MM.1S (cell line): ENCODE measurements at places on chromosomes 12 and 14.
A peak's percentile ranks its signal among the peaks of the same experiment; 100 is the strongest.

- peak; percentile 29 for DNase-seq
Measured at GRCh38 chr12:124566997-124567672, at the start of gene NCOR2. Gene NCOR2, minus strand, starts transcription at chr12:124567612. Its CDS starts 72,361 bp downstream, at chr12:124495251.

GRCh38 chr14:59188461-59189090 is at the start of gene DAAM1:
Gene DAAM1, plus strand, starts transcription at chr14:59188667. Its CDS starts 74,811 bp downstream, at chr14:59263478.
- peak; percentile 95 for DNase-seq

GRCh38 chr12:79547735-79548609 is 142.8 kb downstream of the PAWR start:
- DNase-seq: peak; percentile 35

DNA sequence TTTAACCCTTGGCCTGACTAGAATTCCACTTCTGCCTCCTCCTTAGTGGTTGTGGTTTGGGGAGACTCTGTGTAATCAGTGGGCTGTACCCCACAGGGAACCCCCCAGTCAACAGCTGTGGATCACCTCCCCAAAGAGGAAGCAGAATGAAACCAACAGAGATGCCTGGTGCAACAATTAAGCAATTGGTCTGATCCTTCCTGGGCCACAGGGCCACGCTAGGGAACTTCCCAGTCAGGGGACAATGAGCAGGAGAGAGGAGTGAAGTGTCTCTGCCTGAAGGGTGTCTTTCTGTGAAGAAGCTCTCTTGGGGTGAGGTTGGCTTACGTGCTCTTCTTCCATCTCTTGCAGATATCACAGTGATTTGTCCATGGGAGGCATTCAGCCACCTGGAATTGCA is 8.2 kb downstream of the PDE6H start:
- no peak for DNase-seq

DNA sequence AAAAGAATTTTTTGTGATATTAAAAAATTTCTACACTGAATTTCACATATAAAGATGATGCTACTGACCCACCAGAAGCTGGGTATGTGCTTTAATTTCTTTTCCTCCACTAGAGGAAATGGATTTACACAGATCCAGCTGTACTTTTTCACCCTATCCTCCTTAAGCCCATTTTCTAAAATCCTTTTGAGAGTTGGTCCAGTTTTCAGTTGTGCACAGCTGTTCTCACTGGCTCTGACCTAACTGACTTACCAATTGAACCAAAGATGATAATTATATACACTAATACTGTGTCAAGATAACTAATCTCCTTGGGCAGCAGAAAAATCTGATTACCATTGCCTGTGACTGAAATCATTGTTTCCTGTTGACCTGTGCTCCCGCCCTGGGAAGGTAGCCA is 108.5 kb downstream of the ZFC3H1 start:
- DNase-seq: no peak

GRCh38 chr14:94761997-94762377 is 7.9 kb downstream of the GSC start:
- no peak for DNase-seq

DNA sequence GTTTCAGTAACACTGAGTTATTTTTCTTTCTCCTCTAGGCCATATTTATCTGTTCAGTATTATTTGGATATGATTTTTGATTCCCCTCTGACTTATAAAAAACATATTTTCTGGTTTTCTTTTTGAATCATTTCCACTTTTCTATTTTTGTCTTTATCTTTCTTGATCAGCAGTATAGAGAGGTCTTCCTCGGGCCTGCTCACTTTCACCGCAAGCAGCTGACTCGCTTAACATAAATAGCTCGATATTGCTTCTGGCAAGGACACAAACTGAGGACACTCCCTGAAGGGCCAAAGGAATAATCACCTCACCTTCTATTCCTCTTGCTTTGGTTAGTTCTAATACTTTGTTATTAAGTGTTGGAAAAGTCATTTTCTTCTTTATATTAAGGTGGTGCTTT is 25.8 kb upstream of the TRHDE start:
- DNase-seq: no peak

DNA sequence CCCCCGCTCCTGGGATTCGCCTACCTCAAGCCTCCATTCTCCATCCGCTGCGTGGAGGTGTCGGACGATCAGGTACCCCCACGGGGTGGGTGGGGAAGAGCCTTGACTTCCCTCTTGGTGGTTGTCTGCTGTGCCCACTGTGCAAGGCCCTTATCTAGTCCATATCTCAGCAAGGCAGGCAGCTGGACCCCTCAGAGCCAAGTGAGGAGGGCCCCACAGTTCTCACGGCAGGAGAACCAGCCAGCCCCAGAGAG is 39.9 kb downstream of the MMAB start:
- no peak for DNase-seq

- no peak for DNase-seq
Measured at GRCh38 chr14:89237921-89238529, 179.0 kb downstream of the FOXN3 start.

DNA sequence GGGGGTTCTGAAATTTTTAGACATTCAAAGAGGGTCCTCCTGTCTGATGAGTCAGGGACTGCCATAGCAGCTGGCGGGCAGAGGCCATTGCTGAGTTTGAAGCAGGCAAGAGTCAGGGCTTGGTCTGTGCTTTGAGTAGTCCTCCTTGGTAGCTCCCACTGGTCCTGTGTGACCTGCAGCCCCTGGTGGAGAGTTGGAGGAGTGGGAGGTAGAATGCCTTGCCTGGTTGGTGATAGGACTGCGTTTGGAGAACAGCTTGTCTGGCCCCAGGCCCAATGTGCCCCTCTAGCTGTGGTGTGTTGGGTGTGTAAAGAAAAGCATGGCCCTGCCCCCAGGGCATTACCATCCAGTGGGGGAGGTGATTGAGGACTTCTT is 116.7 kb downstream of the BEGAIN start:
- DNase-seq: no peak

GRCh38 chr12:116429826-116430360 is 129.3 kb upstream of the MAP1LC3B2 start:
- no peak for DNase-seq

DNA sequence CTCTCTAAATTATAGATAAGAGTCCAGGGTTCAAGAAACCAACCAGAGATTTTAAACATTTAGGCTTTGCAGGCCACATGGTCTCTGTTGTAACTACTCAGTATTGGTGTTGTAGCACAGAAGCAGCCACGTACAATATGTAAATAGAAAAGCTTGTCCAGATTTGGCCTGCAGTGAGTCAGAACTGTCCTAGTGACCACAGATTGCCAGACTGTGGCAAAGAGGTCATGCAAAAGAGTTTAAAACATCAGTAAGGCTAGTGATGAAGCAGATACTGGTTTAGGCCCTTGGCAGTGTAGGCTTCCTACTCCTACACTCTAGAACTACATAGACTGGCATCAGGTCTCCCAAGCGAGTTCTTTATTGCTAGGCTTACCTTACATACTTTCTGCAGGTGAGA is 117.6 kb upstream of the GARIN6 start:
- no peak for DNase-seq

DNA sequence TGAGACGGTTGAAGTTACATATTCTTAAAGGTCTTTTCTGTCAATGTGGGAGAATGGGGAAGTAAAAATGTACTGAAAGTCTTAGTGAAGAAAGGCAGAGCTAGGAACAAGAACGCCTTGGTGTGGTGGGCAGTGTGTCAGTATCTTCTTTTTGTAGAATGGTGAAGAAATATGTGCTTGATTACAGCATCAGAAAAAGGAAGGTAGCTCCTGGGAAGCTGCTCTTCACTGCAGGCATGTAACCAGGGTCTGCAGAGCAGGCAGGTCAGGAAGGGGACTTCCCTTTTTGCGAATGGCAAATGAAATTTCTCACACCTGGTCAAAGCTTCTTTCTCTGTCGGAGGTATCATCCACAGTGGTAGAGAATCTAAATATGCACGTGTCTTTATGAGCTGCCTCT is 226.2 kb downstream of the ADAMTS20 start:
- DNase-seq: no peak

DNA sequence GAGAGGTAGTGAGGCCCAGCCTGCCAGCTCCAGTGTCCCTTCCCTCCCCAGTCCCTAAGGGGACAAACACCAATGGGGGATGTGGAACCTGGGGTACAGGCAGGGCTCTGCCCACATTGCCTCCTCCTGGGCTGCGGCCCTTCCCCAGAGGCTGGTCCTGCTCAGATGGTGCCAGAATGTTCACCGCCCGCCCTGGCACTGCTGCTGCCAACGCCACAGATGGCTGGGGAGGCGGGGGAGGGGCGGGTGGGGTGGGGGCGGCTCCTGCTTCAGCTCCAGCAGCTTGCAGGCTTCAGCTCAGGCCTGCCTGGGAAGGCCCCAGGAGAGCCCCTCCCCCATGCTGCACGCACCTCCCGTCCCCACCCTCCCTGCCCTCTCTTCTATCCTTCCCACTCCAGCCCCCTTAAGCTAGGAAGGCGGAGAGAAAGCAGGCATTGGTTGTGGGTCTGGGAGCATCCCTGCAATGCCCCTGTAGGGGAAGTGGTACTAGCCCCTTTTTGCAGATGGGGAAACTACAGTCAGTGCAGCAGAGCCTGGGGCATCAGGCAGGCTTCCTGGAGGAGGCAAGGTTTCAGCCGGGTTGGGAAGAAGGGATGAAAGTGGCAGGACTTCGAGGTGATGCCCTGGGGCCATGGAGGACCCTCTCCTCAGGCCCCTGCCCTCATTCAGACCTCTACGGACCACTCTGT is 2.0 kb upstream of the BEGAIN start:
- DNase-seq: no peak

DNA sequence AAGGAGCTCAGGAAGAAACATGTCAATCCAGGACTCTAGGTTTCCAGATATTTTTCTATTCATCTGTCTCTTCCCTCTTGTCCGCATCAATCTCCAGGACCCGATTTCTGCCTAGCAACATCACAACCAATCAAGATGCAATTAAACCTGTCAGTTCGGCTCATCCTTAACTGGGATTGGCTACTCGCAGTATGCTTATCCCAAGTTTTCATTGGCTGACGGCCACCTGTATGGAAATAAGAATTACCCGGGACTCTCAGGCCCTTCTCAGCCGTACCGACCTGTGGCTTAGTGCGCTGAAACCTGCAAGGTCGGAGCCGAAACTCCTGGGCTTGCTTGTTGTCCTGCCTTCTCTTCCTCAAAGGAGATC is 20.4 kb upstream of the ATP5MC2 start:
- peak; percentile 53 for DNase-seq

- no peak for DNase-seq
Measured at GRCh38 chr12:111976860-111977259, 36.1 kb downstream of the TMEM116 start.

DNA sequence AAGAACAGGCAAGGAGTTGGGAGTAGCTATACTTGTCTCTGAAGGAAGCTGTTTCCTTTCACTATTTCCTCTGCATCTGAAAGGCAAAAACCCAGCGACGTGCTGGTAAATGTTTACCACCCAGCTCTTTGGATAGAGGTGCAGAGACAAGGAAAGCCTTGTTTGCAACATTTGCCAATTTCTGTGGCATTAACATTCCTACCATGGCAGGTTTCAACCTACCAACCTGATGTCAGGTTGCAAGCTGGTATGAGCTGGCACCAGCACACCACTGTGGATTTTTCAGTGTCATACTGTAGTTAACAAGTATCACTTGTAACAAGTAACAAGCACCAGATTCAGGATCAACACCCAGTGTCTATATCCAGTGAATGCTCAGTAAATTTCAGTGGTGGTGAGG is 294.8 kb upstream of the TMPO start:
- no peak for DNase-seq

- no peak for DNase-seq
Measured at GRCh38 chr14:44609876-44610510, 102.9 kb upstream of the FSCB start.

DNA sequence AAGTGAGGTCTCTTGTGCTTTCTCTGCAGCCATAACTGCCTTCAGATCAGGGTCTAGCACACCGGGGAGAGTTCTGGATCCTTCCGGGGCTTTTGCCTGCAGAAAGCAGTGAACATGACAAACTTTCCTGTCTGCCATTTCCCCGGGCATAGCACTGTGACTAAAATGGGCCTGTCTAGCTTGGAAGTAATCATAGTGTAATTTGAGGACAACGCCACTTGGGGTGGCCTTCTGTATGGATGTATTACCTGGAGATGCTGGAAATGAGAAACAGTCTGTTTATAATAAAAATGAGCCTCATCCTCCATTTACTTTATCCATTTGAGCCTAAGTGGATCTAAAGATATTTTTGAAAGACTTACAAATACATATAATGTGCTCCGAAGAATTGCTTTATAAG is 453.7 kb downstream of the VRK1 start:
- no peak for DNase-seq

GRCh38 chr12:93468008-93468371 is 676 bp downstream of the MRPL42 start:
- peak; percentile 15 for DNase-seq

DNA sequence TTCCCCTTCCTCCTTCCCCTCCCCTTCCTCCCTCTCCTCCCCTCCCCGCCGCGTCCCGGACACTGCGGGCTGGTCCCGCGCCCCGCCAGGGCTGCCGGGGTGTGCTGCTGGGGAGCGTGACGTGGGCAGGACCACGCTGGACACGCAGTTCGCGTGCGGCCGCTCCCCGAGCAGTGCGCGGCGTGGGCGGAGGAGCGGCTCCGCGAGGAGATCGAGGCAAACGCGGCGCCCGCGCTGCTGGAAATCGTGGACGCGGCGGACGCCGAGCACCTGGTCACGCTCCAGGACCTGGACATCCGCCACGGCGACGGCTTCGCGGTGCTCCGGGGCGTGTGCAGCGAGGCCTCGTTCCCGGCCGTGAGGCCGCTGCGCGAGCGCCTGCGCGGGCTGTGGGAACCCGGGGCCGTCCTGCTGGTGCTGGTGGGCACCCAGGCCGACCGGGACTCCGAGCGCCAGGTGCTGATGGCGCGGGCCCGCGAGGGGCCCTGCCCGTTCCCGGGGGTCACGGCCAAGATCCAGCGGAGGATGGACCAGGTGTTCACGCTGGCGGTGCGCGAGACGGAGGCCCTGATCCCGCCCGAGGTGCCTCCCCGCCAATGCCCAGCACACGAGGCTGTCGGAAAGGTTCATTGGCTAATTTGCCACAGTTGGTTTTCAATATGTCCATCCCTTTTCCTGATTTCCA is 84.3 kb downstream of the TNFAIP2 start:
- no peak for DNase-seq

DNA sequence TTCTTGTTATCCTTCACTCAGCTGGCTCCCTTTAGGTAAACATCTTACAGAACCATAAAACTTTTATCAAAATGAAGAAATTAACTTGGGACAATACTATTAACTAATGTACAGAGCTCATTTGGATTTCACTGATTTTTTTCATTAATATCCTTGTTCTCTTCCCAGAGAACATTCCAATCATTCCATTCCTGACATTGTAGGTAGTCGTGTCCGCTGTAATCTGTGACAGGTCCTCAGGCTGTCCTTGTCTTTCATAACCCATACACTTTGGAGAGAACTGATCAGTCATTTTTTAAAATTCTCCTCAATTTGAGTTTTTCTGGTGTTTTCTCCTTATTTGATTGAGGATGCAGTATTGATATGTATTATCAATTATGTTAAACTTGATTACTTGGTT is 916.8 kb downstream of the GALC start:
- DNase-seq: no peak

DNA sequence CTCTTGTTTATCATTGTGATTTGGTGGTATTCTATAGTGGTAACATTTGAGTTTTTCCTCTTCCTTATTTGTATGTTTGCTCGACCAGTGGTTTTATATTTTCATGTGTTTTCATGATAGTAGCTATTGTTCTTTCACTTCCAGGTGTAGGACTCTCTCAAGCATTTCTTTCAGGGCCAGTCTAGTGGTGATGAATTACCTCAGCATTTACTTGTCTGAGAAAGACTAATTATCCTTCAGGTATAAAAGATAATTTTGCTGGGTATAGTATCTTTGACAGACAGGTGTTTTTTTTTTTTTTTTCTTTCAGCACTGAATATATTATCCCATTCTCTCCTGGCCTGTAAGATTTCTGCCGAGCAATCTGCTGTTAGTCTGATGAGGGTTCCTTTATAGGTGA is 35.0 kb upstream of the CCND2 start:
- no peak for DNase-seq
